ENCODE measurements at places on chromosomes 12 and 14.

DNA sequence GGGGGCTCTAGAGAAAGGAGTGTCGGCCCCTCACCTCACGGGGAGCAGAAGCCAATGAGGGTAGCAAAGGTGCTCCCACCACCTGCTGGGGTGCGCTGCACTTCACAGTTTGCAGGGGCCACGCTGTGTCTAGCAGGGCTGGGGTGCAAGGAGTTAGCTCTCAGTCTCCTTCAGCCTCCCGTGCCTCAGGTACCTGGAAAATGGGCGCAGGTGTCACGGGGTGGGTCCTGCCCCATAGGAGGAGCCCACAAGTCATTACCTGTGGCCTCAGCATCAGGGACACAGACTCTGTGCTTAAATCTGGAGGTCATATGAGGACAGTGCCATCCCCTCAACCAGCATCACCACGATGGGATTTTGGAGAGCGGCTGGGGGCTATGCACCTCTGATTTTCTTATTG lies 326.7 kb downstream of the ADGRD1 start:
- DNase-seq, result no peak

DNA sequence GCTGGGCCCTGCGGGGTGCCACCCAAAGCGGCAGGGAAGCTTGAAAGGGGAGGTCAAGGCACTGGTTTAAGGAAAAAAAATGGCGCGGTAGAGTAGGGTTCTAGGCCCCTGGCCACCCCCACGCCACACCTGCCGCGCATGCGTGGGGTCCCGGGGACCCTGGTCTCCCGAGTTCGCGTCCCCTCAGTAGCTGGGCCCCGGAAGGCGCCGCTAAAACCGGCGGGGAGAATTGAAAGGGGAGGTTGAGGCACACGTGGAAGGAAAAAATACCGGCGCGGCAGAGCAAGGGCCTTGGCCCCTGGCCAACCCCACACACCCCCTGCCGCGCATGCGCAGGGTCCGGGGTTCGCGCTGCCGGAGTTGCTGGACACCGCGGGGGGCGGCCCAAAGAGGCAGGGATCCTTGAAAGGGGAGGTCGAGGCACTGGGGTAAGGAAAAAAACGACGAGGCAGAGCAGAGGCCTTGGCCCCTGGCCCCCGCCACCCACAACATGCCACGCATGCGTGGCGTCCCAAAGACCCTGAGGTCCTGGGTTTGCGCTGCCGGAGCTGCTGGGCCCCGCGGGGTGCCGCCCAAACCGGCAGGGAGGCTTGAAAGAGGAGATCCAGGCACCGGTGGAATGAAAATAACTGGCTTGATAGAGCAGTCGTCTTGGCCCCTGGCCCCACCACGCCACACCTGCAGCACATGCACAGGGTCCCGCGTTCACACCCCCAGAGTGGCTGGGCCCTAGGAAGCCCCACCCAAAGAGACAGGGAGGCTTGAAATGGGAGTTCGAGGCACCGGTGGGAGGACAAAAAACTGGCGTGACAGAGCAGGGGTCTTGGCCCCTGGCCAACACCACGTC lies 314.5 kb downstream of the ALG10 start:
- no peak for DNase-seq

DNA sequence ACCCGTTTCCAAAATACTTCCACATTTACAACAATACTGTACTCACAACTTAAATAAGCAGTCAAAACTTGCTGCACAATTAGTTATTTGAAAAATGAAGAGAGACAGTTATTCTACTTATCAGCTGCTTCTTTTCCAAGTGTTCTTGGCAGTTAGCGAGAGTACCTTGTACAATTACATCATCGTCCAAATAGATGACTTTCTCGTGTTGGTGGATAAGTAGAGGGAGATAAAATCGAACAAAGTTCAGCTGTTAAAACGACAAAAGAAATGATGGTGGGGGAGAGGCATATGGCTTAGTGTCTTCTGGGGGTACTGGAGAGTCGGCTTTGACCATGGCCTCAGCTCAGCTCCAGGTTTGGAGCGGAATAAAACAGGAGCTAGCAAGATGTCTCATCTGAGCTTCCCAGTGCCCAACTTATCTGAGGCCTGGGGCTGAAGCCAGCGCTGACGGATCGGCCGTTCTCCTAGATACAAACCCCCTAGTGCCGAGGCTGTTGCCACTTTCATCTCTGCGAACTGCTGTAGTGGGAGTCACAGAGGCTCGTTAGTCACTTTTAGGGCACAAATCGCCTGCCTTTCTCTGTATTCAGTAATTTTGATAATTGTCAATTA lies 31.7 kb downstream of the TDG start:
- DNase-seq, result no peak

- DNase-seq, result no peak
These were observed 122.7 kb downstream of the PAPOLA start for GRCh38 chr14:96624661-96625425.

DNA sequence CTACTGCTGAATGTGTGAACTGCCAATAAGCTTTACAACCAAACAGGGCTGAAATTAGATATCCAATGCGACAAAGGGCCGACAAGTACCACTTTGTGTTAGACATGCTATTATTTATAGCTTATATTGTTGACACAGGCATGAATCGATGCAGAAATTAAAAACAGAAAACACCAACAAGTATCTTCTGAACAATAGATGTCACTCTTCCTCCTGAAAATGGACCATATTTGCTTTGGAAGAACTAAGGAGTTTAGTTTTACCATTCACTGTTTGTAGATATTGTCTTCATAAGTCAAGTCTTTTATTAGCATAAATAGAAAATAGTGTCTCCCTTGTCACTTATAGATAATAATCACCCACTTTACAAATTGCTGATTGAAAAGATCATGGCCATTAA lies 86.5 kb downstream of the LRIG3 start:
- no peak for DNase-seq

- DNase-seq, result no peak
These were observed 26.8 kb downstream of the DGLUCY start for GRCh38 chr14:91140672-91141071.

- no peak for DNase-seq
These were observed 534.7 kb downstream of the LRFN5 start for GRCh38 chr14:42141328-42141727.

DNA sequence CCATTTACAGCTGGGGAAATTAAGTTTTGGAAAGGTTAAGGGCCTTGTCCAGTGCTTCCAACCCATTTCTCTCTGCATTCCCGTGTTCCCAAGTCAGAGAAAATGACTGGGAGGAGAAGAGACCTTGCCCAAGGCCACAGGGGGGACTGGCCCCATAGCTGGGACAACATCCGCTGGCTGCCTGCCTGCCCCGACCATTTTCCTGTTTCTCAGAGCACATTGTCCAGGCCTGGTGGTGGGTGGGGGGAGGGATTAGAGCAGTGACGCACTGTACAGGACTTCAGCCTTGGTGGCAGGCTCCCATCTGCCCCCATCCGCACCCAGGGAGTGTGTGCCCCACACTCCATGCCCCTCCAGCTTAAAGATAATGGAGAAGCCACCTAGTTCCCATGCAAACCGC lies 27.7 kb downstream of the DIO3 start:
- no peak for DNase-seq

DNA sequence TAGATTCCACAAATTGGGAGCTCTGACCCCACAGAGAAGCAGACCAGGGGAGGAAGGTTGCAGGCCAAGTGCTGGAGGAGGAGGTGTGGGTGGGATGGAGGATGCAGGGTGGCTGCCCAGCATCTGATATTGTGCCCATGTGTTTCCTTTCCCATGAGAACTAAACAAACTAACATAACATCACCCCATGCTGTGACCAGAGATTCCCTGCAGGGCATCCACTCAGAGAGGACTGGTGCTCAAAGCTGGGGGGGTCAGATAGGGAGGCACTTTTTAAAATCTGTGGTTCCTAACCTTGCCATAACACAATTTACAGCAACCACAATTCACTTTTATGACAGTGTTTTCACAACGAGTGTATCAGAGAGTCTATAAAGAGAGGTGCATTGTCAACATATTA lies 1277.6 kb downstream of the AACS start:
- no peak for DNase-seq

DNA sequence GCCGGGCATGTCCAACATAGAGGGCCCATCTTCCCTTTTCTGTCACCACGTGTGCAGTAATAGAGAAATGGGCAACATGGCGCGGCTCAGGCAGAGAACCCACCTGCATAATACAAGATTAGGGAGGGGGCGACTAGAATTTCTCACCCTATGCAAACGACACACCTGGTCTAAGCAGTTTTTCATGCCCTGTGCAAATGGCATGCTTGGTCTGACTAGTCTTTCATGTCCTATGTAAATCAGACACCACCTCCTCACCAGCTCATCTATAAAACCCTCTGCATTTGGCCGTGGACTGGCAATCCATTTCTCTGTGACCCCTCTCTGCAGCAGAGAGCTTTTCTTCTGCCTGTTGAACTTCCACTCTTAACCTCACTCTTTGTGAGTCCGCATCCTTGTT lies 180.2 kb upstream of the PZP start:
- DNase-seq, result no peak

GRCh38 chr14:20781803-20782202 lies 735 bp downstream of the RNASE6 start:
- no peak for DNase-seq

DNA sequence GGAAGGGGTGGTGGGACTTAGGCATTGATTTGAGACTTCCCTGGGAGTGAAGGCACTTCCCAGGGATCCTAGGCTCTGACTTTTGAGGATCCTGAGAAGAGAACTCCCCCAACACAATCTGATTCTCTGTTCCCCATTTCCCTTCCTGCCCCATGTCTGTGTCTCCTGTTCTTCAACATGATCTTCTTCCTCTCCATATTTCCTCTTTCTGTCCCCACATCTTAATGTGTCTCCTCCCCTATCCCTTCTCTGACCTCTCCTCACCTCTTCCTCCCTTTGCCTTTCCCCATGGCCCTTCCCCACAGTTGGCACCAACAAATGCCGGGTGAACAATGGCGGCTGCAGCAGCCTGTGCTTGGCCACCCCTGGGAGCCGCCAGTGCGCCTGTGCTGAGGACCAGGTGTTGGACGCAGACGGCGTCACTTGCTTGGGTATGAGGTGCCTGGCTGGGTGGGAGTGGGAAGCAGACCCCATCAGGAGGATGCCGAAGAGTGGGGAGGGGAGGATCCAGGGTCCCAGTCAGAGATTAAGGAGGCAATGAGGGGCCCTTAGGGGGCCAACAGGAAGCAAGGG lies 15.2 kb upstream of the LRP1-AS start:
- DNase-seq, result no peak

DNA sequence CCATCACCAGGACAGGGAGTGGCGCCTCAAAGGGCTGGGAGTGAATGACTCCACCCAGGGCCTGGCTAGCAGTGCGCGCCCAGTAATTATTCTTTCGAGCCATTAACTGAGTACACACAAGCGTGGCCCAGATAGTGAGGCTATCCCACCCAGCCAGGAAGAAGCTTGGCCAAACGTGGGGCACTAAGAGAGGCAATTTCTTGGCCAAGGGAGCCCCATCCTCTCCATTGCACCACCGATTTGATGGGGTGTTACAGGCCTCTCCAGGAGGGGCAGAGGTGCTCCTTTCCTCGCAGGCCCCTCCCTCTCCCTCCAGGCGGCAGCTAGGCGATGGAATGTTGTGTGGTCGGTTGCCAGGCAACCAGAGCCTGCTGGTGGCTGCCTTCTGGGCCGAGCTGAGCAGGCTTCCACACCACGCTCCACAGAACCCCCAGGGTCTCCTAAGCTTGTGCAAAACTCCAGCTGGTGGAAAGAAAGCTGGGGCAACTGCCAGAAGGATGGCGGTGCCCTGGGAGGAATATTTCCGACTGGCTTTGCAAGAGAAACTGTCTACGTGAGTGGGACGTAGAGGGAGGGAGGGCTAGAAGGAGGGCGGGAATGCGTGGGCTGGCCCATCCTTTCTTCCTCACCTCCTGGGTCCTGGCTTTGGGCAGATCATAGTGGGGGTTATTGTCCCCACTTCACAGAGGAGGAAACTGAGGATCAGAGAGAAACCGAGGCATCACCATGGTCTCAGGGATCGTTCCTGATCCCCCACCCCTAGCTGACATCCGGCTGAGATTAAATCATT lies at the start of gene CFAP73:
Gene CFAP73, plus strand, starts transcription at position 364 of the 790 bp plus-strand sequence. Its CDS starts 134 bp downstream, at position 498.
- no peak for DNase-seq

GRCh38 chr14:61524211-61524806 lies 171.0 kb upstream of the HIF1A start:
- no peak for DNase-seq

GRCh38 chr12:93094988-93095737 lies 166.1 kb upstream of the EEA1 start:
- no peak for DNase-seq

- no peak for DNase-seq
These were observed 58.2 kb downstream of the FBXW8 start for GRCh38 chr12:116968986-116969385.

- no peak for DNase-seq
These were observed 154.9 kb downstream of the RASSF9 start for GRCh38 chr12:85681333-85681732.

DNA sequence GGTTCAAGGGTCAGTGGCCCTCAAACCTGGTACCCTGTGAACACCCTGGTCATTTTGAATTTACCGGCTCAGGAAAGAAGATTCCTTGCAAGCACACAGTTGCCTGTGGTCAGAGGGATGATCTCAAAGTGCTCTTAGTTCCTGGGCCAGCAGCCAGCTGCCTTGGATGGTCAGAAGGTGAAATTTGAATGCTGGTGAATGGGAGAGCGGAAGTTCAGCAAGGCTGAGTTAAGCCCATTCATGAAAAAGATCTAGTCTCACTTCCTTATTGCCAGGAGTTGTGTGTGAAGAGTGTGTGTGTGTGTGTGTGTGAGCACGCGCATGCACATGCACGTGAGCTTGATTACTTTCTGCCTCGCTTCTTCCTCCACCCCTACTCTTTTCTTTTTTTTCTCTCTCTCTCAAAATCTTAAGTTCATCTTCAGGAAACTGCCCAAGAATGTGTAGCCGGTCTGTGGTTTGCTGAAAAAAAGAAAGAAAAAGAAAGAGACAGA lies 155.5 kb upstream of the CCND2 start:
- no peak for DNase-seq

- no peak for DNase-seq
These were observed 19.3 kb downstream of the CPM start for GRCh38 chr12:68913682-68914081.

GRCh38 chr14:103380719-103381377 lies 4.4 kb upstream of the MARK3 start:
- no peak for DNase-seq

GRCh38 chr12:41521872-41522379 lies 333.8 kb downstream of the PDZRN4 start:
- no peak for DNase-seq

DNA sequence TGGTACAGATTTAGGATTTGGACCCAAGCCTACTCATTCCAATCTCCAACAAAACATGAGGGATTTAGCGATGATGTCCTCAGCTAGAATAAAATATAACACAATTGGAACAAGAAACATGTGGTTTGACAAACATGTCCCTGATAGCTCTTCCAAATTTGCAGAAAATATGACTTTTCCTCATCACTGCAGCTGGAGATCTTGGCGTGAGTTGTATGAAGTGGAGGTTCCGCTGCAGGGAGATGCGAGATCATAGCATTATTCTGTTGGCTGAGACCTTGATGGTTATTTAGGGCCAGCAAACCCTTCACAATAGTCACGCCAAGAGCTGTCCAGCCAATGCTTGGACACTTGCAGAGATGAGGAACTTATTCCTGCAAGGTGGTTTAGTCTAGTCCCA lies 413.4 kb upstream of the TBX3 start:
- no peak for DNase-seq
